HCT116 (cell line): ENCODE measurements at places on chromosomes 16 and 17. TPM values are rescaled to one million over a fixed set of nuclear protein-coding genes. Genes with fewer than 3 reads are reported as not detected.

GRCh38 chr17:3529817-3530741, 27.5 kb downstream of the TRPV3 start:
- no peaks in the 10 kb centered on the region for H3K36me3 ChIP-seq
- no peak overlapping the region for H3K27ac ChIP-seq
- H3K4me3 ChIP-seq: no peak overlapping the region

- peaks cover 20% of the 10 kb centered on the region for H3K4me1 ChIP-seq
- peak overlapping the region; percentile 71; the same call in 1 of the 2 replicates for H3K27ac ChIP-seq
- no peak overlapping the region for H3K4me3 ChIP-seq
- DNase-seq: no peak
Observed at GRCh38 chr17:78861229-78861628, 20.6 kb upstream of the USP36 start.

GRCh38 chr16:67407176-67407787, 9.0 kb downstream of the ZDHHC1 start:
- H3K27me3 ChIP-seq: no peaks in the 10 kb centered on the region
- no peak overlapping the region for H3K4me3 ChIP-seq
- no peak for DNase-seq
- peaks cover 23% of the 10 kb centered on the region for H3K4me1 ChIP-seq

DNA sequence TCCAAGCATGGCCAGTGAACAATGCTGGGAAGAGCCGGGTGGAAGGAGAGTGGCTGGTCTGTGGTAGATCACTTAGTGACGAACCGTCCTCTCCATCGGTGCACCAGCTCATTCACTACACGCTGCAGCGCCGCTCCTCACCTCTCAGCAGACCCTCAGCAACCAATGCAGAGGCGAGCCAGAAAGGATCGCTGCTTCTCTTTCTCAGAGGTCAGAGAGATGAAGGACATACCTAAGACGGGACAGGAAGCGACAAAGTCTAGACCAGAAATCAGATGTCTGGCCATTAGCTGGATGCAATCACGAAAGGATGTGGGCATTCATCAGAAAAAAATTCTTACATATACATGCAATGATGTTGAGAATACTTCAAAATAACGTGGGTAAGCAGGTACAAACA, 26.9 kb downstream of the NSMCE1 start:
- no peak overlapping the region for H3K27ac ChIP-seq
- H3K27me3 ChIP-seq: no peaks in the 10 kb centered on the region
- peaks cover 3% of the 10 kb centered on the region; the same call in 1 of the 2 replicates for H3K4me1 ChIP-seq

DNA sequence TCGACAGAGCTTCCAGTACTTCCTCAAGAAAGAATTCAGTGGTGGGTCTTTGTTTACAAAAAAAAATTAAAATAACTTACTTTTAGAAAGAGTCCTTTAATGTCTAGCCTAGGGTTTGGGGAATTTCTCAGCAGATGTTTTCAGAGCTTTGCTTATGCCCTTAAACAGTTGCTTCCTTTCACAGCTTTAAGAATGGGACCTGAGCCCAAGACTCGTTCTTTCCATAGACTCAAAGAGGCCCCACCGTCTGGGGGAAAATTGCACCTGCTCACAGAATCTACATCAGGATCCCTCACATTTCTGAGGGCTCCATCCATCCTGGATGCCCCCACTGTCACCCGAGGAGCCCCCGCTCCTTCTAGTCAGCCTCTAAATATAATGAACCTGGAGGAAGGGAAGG, 60.0 kb downstream of the RGS9 start:
- H3K4me1 ChIP-seq: peaks cover 6% of the 10 kb centered on the region
- no peak overlapping the region for H3K4me3 ChIP-seq
- no peak for DNase-seq
- no peaks in the 10 kb centered on the region for H3K27me3 ChIP-seq
- H3K27ac ChIP-seq: no peak overlapping the region

DNA sequence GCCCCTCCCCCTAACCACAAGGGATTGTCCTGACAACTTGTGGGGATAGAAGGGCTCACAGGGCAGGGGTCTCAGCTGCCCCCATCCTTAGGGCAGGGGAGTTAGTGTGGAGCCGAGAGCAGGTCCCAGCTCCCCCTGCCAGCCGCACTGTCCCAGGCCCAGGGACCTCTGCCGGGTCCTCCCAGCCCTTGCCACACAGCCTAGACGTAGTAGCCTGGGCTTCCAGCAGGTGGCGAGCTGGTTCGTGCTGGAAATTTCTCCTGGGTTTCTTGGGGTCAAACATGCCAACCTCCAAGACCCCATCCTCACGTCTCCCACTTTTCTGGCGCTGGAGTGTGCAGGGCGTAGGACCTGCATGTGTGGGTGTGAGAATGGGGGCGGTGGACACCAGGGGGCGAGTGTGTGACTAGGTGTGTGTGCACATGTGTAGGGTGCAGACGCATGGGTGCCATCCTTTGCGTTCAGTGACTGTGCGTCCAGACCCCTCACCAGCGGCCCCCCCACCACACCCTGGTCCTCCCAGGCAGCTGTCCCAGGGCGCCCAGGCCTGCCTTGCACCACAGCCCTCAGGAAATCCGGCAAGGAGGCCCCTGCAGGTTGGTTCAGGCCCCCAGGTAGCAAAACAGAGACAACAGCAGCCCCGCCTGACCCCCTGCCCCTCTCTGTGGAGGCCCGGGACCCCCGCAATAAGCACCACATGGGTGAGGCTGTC, 29.5 kb downstream of the SBK1 start:
- no peak overlapping the region for H3K4me3 ChIP-seq
- no peaks in the 10 kb centered on the region for H3K27me3 ChIP-seq
- no peaks in the 10 kb centered on the region for H3K36me3 ChIP-seq
- DNase-seq: peak; percentile 12
- no peak overlapping the region for H3K27ac ChIP-seq
- no peaks in the 10 kb centered on the region for H3K4me1 ChIP-seq

DNA sequence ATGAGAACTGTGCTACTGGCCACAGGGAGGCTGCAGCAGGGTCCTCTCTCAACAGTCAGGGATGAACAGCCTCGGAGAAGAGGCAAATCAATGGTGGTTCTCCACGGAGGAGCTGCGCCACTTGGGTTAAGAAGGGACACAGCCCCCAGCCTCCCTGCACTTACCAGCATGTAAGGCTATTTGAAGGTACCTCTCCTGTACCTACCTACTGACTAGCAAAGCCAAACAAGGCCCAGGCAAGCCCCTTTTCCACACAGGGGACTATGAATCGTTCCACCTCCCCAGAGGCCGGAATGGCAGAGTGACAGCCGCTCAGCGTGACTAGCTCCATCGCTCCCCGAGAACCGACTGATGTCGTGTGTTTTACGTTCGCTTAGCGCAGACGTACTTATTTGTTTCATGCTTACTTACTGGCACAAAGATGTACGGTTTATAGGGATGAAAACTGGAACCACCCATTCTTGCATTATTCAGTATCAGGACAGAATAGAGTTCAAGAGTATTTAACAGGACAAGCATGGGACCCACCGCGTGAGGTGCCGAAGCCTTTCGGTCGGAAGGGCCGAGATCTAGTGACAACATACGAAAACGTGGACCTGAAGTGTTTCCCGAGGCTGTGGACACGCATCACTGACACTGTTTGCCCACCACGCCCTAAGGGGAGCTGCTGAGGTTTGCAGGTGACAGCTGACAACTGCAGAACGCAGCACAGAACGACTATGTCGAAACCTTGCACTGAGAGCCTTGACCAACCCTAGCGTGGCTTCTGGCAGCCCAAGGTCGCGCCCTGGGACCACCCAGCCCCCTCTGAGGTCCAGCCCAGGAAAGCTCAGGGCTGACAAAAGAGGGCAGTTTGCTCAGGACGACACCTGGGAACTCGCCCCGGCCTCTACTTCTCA, 1.0 kb downstream of the TEPSIN start:
- peaks cover 35% of the 10 kb centered on the region for H3K4me1 ChIP-seq
- no peaks in the 10 kb centered on the region for H3K27me3 ChIP-seq
- peaks cover 10% of the 10 kb centered on the region; the same call in 1 of the 2 replicates for H3K36me3 ChIP-seq
- no peak overlapping the region; the same call in 1 of the 2 replicates for H3K27ac ChIP-seq

DNA sequence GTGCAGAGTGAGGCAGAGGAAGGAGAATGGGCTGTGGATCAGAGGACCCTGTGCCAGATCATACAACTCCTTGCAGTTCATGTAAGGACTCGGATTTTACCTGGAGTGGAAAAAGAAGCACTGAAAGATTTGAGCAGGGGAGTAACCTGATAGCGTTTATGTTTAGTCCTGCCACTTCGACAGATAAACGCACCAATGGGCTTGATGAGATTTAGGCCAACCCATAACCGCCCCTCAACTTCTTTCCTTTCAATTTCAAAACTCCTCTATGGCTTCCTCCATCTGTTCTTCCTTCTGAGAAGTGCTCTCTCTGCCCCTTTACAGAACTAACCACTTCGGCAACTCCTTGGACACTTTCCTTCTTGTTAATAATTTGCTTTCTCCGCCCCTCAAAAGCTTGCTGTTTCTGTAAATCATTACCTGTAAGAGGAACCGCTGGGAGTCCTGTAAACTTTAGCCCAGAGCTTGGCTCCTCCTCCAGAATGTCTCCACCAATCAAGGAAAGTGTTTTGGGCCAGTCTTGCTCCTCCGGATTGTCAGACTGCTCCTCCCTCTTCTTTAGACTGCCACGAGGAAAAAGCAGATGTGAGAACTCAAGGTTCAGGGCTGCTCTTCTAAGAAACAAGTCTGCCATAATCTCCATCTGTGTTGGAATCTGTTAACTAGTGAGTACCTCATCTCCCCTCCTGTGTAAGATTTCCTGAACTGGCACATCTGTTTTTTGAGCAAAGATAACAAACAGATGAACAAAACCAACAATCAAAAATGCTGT, at the start of gene ACSM3:
TSS of gene ACSM3 (plus strand) at position 554 of the 772 bp plus-strand sequence. CDS start 6,021 bp downstream, outside the sequence.
- peaks cover 10% of the 10 kb centered on the region for H3K4me1 ChIP-seq
- 0 out of 2 replicates have a peak within 1 kb of the TSS, but pooled peaks have one; percentile 12 for H3K27ac ChIP-seq
- no peaks in the 10 kb centered on the region for H3K27me3 ChIP-seq

DNA sequence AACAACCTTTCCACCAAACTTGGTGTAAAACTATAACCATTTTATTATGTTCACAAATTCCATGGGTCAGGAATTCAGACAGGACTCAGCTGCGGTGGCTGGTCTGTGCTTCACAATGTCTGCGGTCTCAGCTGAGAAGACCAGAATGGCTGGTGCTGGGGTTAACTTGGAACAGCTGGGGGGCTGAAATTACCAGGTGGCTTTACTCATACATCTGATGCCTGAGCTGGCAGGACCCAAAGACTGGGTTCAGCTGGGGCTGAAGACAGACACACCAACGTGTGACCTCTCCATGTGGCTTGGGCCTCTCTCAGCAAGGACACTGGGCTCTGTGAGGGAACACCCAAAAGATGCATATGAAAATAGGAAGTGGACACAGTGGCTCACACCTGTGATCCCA, 5.7 kb upstream of the HID1 start:
- H3K4me1 ChIP-seq: peaks cover 5% of the 10 kb centered on the region
- no peaks in the 10 kb centered on the region for H3K27me3 ChIP-seq
- H3K36me3 ChIP-seq: no peaks in the 10 kb centered on the region

DNA sequence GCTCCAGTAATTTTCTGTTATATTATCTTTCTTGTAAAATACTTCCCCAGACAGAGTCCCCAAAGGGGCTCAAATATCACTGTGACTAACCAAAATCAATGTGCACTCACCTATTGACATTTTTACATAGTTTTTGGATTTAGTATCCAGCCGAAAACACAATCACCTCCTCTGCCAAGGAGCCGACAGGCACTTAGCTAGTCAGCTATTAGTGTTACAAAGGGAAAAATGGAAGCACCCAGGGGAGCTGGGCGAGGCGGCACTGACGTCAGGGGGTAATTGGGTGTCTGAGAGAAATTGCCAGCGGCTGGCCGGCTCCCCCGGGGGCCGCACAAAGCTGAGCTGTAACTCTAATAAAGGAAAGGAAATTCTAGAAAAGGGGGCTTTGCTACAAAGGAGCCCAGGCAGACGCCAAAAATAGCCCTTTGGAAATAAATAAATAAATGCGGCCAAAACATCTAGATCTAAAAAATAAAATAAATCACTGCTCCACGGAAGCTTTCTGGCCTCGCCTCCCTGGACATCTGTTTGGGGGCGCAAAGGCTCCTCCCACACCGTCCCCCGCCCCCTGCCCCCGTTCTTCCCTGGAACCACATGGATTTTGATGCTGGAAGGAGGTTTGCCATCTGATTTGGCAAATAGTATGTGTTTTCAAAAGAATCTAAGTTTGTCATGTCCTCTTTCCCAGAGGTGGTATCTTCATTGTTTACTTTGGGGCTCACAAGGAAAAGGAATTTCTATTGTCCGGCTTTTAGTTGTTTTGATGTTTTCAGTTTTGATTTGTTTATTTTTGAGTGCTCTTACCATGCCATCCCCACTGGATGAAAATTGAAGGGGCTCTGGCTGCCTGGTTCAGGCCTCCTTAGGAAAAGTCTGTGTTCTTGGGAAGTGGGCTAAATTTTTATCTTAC, 156.7 kb downstream of the ZNF423 start:
- H3K4me3 ChIP-seq: no peak overlapping the region
- DNase-seq: no peak
- no peaks in the 10 kb centered on the region for H3K4me1 ChIP-seq
- no peaks in the 10 kb centered on the region for H3K36me3 ChIP-seq
- H3K27me3 ChIP-seq: no peaks in the 10 kb centered on the region

GRCh38 chr17:62819511-62820221, 11.6 kb upstream of the MARCHF10 start:
- no peak overlapping the region for H3K4me3 ChIP-seq
- H3K4me1 ChIP-seq: peaks cover 21% of the 10 kb centered on the region
- no peak overlapping the region for H3K27ac ChIP-seq
- no peaks in the 10 kb centered on the region for H3K27me3 ChIP-seq
- no peaks in the 10 kb centered on the region for H3K36me3 ChIP-seq
- peak; percentile 71 for DNase-seq

GRCh38 chr16:84233748-84234147, 6.1 kb downstream of the KCNG4 start:
- H3K4me3 ChIP-seq: no peak overlapping the region
- no peaks in the 10 kb centered on the region for H3K36me3 ChIP-seq
- H3K27me3 ChIP-seq: peaks cover 24% of the 10 kb centered on the region; the same call in 1 of the 2 replicates
- no peak overlapping the region for H3K27ac ChIP-seq
- no peak for DNase-seq

GRCh38 chr17:48502312-48502711, 28.5 kb downstream of the HOXB1 start:
- H3K27me3 ChIP-seq: no peaks in the 10 kb centered on the region
- DNase-seq: no peak
- peaks cover 9% of the 10 kb centered on the region for H3K4me1 ChIP-seq
- H3K27ac ChIP-seq: no peak overlapping the region
- H3K36me3 ChIP-seq: no peaks in the 10 kb centered on the region

- peak overlapping the region; percentile 81 for H3K4me3 ChIP-seq
- H3K27ac ChIP-seq: peak overlapping the region; percentile 77
- H3K27me3 ChIP-seq: no peaks in the 10 kb centered on the region
Observed at GRCh38 chr16:4693956-4694641, 737 bp downstream of the NUDT16L1 start.

GRCh38 chr17:8384801-8385378, 1.9 kb upstream of the RPL26 start:
- peak overlapping the region; percentile 96 for H3K27ac ChIP-seq
- DNase-seq: peak; percentile 54
- peaks cover 20% of the 10 kb centered on the region for H3K4me1 ChIP-seq
- H3K27me3 ChIP-seq: no peaks in the 10 kb centered on the region

- no peaks in the 10 kb centered on the region for H3K27me3 ChIP-seq
- no peak for DNase-seq
- peak within 1 kb of the TSS; percentile 81 for H3K4me3 ChIP-seq
Observed at GRCh38 chr17:63774141-63774968, at the start of gene DDX42. TSS of gene DDX42 (plus strand) at chr17:63774170. CDS start at chr17:63787050, 12,880 bp downstream.

The TMEM235 gene
- not detected for total RNA-seq

The CA10 gene
- total RNA-seq: not detected

The CDH1 gene
- 73.2 TPM for total RNA-seq

The FASN gene
- 754 TPM for total RNA-seq

The TCAP gene
- 1.5 TPM for total RNA-seq

The MED9 gene
- 13.9 TPM for total RNA-seq

The KRT25 gene
- not detected for total RNA-seq

The SLC47A1 gene
- total RNA-seq: 0.17 TPM

The ABCC6 gene
- 2.7 TPM for total RNA-seq

The TNRC6C gene
- 23.4 TPM for total RNA-seq

The CLCN7 gene
- 64.0 TPM for total RNA-seq
